Right ventricle myocardium superior (tissue), 1 donor: ENCODE measurements at places on chromosomes 5 and 9.
A peak's percentile ranks its signal among the peaks of the same experiment; 100 is the strongest.

DNA sequence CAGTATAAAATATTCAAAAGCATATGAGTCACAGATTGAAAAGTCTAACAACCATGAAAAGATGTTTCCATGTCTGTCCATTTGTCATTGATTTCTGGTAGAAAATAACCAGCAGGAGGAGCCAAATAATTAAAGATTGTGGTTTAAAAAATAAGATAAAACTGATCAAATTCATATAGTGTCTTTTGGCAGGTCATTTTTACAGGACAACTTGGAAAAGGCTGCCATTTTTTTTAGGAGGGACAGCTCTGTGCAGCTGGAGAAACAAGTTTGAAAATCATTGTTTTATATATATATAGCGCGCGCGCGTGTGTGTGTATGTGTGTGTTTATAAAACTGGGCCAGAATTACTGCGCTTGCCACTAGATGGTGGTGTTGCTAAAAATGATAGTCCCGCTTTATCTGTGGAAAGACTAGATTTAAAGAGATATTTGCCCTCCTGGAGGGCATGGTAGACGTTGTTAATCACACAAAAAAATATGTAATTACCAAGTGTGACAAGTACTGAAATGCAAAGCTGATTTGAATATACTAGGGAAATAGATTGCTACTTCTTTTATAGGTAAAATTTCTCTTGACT, 1.3 kb upstream of the TRMO start:
- peak; percentile 88 for DNase-seq

DNA sequence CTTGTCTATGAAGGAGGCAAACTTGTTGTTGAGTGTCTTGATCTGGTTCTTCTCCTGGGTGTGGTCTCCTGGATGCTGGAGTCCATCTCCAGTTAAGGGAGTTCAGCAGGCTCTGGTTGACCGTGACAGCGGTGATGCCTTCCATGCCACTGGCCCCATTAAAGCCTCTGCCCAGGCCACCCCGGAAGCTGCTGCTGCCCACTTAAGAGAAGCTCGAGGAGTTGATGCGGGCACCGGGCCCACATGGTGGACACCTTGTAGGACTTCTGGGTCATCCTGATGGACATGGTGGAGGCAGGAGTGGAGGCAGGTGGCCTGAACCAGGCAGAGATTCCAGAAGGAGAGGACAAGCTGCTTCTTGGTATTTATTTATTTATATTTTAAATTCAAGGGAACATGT, 44.7 kb upstream of the DEPDC1B start:
- no peak for DNase-seq

- no peak for DNase-seq
Observed at GRCh38 chr5:73558950-73559349, 6.5 kb downstream of the ANKRA2 start.

- no peak for DNase-seq
Observed at GRCh38 chr5:96110300-96110699, 148.6 kb upstream of the ELL2 start.

GRCh38 chr9:10268531-10269485, 344.0 kb downstream of the PTPRD start:
- no peak for DNase-seq

- peak; percentile 62 for DNase-seq
Observed at GRCh38 chr5:128782446-128782845, 182.8 kb upstream of the SLC27A6 start.
